Inflammatory macrophage treated with lipopolysaccharide for 4 hours (primary cell): ENCODE measurements at places on chromosomes 4 and X.

DNA sequence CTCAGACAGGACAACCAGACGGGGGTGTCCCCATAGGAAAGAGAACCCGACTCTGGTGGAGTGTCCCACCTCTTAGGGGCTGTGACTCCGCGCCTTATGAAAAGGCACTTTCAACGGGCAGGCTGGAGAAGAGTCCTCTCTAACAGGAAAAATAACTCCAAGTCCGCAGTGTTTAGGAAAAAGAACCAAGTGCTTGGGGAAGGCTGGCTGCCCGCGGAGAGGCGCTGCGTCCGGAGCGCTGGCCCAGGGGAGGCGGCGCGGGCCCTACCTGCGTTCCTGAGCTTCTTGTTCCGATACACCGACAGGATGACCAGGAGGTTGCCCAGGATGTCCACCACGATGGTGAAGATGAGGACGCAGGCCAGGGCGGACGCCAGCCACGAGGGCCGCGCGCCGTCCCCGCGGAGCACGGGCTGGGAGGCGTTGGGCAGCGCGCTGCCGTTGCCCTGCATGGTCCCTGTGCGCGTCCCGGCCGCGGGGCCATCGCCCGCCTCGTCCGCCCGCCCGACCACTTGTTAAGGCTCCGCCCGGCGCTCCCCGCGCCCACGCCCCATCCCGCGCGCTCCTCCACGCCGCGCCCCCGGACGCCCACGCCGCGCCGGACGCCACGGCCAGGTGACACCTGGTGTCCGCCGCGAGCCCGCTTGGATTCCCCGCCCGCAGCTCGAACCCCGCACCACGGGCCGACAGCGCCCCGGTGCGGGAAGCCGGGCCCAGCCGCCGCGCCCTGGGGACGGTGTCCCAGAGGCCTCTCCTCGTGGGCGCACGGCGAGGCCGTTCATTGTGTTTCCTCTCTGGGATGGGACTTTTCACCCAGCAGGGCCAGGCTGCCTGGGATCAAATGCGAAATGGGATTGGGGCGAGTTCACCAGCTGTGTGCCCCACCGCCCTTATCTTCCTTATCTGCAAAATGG is at the start of gene MTNR1A:
Gene MTNR1A (minus strand): TSS at position 654 of the 914 bp plus-strand sequence. CDS start 202 bp downstream, at position 452.
- DNase-seq: no peak

DNA sequence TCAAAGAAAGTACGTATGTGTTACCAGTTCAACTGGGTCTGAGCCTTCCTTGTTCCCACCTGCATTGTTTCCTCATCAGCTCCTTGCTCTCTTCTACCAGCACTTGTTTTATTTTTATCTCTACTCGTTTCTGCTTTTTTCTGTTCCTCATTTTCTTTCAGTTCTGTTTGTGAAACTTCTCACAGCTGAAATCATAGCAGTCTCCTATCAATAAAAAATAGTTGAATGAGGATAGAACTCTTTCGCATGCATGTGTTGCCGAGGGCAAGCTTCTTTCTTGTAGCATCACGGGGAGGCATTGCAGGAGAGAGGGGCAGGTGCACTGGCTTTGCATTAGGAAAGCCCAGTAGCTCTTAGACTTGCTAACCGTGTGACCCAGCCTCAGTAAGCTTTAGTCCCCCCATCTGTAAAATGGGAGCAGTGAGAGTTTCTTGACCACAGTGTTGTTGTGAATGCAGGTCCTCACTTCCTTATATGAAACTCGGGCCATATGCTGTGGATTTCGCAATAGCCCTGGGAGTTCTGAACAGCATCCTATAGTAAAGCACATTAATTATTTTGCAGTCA is 24.7 kb downstream of the OFD1 start:
- DNase-seq: peak; percentile 51

- no peak for DNase-seq
These were observed 11.4 kb upstream of the PUDP start for GRCh38 chrX:7159149-7159861.

- DNase-seq: peak; percentile 11
These were observed at the start of gene UCP1 for GRCh38 chr4:140568507-140569306. Gene UCP1 (minus strand): TSS chr4:140568961. CDS start chr4:140568729, 232 bp downstream.

GRCh38 chr4:26663888-26664287 is 80.0 kb downstream of the TBC1D19 start:
- no peak for DNase-seq

DNA sequence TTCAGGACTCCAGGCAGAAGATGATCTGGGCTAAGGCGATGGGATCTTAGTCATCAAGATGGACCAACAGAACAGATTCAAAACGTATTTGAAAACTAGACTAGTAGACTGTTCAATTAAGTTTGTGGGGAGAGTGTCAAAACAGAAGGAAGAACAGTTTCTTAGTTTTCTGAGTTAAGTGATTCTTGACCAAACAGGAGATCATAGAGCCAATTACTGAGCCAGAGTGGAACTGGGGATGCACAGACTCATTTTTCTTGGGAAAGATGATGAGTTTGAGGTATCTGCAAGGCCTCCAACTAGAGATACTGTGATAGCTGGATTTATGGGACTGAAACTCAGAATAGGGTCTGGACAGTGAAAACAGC is 119.5 kb downstream of the REELD1 start:
- no peak for DNase-seq

DNA sequence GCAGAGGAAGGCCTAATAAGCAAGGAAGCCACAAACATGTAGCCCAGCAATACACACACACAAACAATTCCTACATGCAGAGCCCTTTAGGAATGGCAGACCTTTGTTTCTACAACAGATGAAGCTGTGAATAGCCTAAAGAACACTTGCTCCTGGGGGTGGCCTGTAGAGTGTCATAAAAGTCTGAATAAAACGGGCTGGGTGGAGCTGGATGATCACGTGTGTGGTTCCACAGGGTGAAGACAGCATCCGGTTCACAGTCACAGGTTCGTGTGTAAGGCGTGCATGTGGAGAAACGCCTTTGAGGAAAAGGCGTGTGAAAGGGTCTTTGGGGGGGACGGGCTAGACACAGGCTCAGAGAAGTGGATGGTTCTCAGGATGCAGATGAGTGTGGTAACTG is 156.1 kb downstream of the AFAP1 start:
- DNase-seq: no peak

DNA sequence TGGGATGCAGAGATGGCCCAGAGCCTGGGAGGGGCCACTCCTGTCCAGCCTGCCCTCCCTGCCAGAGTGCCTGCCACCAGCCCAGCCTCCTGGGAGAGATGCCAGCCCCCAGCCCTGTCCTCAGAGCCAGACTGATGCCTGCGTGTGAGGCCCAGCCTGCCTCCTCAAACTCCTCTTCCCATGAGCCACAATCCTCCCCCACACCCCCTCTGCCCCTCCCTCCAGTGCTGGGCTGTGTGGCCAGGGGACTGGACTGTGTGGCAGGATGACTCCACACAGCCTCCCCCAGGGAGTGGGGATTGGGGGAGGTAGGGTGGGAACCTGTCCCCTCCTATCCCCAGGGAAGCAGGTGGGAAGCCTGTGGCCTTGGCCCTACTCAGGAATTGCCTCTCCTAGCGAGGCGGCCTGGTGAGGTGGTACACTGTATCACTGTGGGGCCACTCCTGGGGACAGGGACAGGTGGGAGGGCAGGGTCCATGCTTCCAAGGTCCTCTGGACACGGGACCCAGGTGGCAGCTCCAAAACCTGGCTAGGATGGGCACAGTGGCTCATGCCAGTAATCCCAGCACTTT is 4.3 kb upstream of the SH3BP2 start:
- no peak for DNase-seq
